ENCODE measurements at places on chromosomes 1 and 21.

GRCh38 chr1:244450597-244451538, 841 bp downstream of the ADSS2 start:
- peak; percentile 19 for DNase-seq

- no peak for DNase-seq
Observed at GRCh38 chr1:226001963-226002666, 3.0 kb upstream of the SDE2 start.

GRCh38 chr1:147647796-147648633, 22.3 kb downstream of the ACP6 start:
- no peak for DNase-seq

GRCh38 chr1:39648496-39648895, 9.1 kb upstream of the HEYL start:
- no peak for DNase-seq

GRCh38 chr1:203117611-203118575, 9.6 kb upstream of the ADORA1 start:
- DNase-seq, result peak; percentile 64

DNA sequence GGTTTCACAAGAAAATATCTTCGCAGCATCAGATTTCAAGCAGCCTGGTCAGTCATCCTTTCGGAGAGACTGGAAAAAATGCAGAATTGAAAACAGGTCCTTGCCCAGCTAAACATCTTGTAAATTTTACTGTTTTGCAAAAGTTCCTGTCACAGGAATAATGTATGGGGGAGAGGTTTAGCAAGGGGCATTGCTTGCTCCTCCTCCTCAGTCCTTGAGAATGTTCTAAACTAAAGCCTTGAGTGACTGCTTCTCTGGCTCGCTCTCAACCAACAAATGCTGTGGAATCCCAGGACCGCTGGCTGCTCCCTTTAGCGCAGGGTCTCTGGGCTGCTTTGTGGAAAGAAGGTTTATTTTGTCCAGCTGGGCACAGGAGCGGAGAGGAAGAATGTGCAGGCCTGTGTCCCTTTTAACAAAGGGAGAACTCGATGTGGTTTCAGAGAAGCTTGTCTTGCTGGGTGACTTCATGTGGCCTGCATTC, 33.6 kb upstream of the FHAD1 start:
- no peak for DNase-seq

Measured in GM12892 (cell line).